ENCODE measurements at places on chromosomes 4 and X.

GRCh38 chr4:110605077-110605476, 17.8 kb downstream of the PITX2 start:
- no peak for DNase-seq

DNA sequence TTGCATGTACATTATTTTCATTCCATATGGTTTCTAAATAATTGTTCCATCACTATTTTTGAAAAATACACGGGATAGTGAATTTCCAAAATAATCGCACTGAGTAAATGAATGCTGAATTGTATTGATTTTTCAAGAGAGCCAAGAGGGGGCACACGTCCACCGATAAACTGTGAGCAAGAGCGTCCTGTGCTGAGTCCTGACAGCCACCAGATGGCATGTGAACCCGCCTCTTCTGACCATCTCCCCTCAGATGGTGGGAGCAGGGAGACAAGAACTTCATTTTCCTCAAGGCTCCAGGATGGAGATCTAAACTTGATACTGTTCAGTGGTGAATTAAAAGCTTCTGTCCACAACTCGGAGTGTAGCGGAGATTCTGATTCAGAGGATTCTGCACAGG, 30.6 kb upstream of the IL9R start:
- DNase-seq = no peak

DNA sequence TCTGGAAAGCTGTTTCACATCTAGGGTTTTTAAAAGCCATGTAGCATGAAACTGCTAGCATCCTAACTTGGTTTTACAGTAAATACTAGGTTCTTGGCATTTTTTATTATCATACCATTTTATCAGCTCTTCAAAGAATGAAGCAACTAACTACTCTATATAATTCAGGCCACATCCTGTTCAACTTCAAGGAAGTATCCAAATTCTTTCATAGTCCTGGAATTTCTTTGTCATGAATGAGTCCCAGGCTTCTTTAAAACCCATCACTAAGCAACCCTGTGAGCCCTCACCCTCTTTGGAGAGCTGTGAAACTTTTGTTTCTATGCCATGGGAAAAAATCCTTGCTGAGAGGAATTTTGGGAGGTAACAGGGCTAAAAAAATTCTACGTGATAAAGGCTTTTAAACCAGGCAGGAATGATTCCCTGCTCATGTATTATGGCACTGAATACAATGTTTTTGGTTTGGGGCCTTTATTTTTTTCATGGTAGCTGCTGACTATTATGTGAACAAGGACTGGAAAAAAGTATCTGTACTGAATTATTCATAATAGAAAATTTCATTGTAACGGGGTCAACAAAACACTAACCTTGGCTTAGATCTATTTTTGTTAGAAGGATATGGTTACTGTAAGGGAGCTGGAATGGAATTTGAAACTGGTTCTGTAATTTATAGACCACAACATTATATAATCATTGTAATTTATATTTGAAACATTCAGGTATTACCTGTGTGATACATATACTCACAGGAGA, 164.9 kb downstream of the DCTD start:
- DNase-seq = no peak

DNA sequence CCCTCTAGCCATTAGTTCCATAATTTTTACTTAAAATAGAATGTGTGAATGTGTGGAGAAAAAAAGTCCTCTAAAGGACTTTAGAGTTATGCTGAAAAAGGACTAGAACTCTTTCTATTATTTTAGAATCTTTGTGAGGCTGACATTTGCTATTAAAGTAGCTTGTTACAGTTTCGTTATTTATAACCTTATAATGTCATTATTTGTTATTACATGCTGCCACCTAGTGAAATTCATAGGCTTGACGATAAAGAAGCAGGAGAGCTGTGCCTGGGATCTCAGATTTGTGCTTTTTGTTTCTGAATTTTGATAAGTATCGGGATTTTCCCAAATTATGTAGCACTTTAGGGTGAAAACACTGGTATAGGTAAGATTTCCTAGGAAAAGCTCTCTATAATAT, 38.5 kb upstream of the TAPT1 start:
- DNase-seq = peak; percentile 29

GRCh38 chr4:167688660-167689142, 403.6 kb upstream of the ANXA10 start:
- DNase-seq = no peak

GRCh38 chrX:2829469-2830246, 928 bp downstream of the GYG2 start:
- DNase-seq = no peak
